ENCODE measurements at places on chromosomes 1 and 21.
A peak's percentile ranks its signal among the peaks of the same experiment; 100 is the strongest.

DNA sequence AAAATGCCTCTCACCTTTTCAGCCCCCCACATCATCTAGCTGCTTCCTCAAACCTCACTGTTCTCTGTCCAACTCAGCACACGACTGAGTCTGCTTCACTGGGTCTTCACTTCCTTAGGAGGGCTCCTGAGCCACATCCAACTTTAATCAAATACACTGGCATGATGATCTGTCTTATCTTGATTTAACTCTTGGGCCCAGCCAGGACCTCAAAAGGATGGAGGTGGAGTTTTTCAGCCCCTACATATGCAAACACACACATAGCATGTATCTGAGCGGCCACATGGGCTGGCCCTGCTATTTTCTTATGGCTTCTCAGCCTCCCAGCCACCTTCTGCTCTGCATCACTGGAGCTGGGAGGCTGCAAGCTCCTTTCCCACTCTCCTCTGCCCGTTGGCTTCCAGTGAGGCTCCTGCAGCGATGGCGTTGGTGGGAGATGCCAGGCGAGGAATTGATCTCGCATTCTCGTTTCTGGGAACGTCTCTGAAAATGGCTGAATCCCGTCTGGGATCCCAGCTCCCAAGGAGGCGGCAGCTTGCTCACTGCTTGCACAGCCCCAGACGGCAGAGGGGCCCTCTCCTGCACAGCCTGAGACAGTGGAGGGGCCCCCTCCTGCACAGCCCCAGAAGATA lies 1.8 kb upstream of the PRXL2B start:
- no peak for DNase-seq

DNA sequence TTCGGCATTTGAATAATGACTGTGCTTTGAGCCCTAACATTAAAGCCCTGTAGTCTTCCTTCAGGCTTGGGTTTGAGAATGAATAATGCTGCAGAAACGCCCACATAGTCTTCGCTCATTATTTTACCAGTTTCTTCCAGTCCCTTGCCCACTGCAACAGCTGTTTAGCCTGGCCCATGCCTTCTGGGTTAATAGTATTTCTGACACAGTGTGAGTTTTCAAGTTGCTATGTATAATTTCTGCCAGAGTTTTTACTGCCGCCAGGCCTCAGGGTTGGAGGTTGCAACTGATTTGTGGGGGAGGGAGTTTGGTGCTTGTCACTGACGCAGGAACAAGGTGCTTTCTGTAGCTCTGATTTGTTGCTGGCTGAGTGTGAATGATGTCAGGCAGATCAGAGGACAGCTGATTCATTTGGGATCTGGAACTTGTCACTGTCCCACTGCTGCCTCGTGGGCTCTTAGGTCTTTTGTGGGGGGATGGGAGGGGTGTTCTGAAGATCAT lies 109.8 kb downstream of the MAST2 start:
- DNase-seq, result no peak

DNA sequence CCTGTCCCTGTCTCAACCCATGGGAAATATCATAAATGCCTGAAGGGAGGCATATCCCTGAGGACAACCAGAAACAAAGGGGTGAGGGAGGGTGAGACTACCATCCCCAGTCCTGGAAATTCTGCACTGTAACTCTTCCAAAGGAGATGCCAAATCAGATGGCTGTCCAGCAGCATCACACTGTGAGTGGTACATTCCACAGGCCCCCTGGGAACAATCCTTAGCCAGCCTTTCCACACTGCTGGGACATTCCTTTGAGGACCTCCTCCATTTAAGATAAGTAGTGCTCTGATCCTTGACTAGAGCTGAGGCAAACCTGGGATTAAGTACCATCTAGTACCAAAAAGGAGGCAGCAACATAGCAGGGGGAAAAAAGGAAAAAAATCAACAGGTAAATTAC lies 10.7 kb downstream of the IVL start:
- no peak for DNase-seq

DNA sequence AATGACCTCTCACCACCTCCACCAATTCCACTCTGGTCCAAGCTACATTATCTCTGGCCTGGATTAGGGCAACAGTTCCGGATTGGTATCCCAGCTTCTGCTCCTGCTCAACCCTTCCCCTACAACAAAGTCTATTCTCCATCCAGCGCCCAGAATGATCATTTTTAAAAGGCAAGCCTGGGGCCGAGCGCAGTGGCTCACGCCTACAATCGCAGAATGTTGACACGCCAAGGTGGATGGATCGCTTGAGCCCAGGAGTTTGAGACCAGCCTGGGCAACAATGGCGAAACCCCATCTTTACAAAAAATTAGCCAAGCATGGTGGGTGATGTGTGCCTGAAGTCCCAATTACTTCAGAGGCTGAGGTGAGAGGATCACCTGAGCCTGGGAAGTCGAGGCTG lies 2.2 kb downstream of the LYST start:
- DNase-seq, result no peak

DNA sequence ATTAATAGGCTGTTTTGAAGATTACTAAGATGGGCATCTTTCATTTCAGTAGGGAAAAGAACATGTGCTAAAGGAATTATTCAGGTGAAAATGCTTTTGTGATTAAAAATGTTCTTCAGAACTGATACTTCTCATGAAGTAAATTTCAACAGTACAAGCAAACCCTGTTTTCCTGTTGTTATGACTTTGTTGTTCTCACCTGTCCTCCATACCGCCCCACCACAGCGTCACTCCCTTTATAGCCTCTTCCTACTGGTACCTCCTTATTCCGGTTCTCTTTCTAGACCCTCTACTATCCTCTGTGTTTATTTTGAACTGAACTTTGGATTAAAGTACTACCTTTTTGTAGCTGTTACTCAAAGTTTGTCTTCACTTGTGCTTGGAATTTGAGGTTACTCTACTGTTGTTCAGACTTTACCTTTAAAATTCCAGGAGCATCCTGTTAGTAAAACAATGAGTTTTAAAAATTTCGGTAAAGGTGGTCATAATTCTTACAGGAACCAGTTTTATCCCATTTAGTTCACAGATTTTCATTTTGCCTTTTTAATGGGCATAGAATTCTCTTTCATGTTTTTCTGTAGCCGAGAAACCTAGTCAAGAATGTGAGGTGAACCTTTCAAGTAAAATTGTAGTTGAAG lies 10.9 kb downstream of the CNST start:
- DNase-seq, result no peak

- DNase-seq, result no peak
Observed at GRCh38 chr1:119330466-119331189, 38.0 kb upstream of the HAO2 start.

DNA sequence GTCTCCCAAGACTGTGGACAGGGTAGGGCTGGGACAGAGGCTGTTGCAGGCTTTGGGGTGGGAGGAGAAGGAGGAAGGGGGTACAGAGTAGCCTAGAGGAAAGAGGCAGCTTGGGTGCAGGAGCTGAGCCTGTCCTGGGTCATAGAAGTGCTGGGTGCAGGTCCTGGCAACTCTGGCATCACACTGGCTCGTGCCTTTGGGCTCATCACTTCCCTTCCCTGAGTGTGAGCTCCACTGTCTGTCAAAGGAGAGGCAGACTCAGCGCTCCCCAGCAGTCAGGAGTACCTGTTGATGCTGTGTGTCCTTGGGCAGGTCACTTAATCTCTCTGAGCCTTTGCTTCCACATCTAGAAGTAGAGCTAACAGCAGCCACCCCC lies 157.1 kb downstream of the PTPRU start:
- DNase-seq, result no peak

DNA sequence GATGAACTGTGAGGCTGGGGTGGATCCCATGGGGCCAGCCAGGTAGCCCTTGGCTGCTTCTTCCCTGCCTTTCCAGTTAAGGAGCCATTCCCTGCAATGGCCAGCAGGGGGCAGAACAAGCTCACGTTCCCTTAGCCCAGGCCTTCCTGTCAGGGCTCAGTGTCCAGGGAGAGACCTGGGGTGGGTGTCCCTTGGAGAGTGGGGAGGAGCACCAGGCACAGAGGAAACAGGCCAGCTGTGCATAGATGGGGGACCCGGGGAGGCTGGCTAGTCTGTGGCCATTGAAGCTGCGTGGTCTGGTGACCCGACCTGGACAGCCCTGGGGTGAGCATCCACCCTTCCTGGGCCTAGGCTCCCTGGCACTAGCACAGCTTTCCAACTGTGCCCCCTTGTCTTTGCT lies 13.2 kb upstream of the EPS8L3 start:
- no peak for DNase-seq

DNA sequence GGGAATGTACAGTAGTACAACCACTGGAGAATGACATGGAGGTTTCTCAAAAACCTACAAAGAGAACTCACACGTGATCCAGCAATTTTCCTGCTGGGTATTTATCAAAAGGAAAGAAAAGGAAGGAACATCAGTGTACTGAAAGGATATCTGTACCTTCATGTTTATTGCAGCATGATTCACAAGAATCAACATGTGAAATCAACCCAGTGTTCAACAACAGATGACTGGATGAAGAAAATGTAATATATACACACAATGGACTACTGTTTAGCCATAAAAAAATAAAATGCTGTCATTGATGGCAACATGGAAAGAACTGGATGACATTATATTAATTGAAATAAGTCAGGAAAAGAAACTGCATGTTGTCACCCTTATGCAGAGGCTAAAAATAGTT lies 19.0 kb upstream of the CYP4A11 start:
- DNase-seq, result no peak

DNA sequence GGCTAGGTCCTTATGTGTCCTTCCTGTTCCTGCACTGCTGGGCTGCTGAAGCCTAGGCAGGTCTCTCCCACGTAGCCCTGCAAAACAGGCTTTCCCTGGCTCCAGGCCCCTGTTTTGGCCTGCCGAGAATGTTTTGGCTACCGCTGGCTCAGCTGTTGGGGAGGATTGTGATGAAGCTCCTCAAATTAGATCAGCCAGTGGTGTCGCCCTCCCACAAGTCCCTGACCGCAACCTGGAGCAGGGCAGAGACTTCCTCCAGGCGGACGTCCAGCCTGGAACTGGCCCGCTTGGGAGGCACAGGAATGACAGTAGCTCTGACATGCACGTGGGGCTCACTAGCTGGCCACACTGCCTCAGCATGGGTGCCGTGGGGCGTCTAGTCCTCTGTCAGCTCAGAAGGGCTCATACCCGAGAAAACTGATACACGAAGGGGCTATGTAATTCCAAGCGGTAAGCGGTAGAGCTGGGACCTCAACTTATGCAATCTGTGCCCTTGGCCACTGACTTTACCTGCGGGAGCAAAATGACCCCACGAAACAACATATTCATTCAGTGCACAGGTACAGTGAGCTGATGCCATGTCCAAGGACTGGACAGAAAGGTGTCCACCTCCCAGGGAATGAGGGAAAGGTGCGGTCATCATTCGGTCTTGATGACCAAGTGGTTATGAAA lies 26.6 kb downstream of the DHRS3 start:
- no peak for DNase-seq

- DNase-seq, result no peak
Observed at GRCh38 chr1:203720242-203720641, 44.7 kb upstream of the LAX1 start.

GRCh38 chr1:226526801-226527595 lies 21.6 kb upstream of the STUM start:
- DNase-seq, result no peak

GRCh38 chr1:18126616-18127015 lies 19.0 kb downstream of the IGSF21 start:
- DNase-seq, result peak; percentile 70

DNA sequence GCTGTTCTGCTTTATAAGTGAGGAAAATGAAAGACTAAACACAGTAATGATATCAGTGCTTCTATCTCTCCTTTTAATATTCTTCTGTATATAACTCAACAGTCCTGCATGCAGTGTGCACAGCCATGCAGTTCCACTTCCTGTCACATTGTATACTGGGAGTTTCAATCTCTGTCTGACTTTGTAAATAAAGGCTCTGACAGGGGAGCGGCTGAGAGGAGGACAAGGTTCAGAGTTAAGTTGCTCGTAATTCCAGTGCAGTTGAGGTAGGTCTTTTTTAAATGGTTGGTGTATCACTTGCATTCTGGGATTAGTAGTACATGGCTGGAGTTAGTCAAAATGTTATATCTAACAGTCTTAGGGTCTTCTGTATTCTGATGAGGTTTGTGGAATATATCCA lies 264.5 kb downstream of the OLFM3 start:
- DNase-seq, result no peak

DNA sequence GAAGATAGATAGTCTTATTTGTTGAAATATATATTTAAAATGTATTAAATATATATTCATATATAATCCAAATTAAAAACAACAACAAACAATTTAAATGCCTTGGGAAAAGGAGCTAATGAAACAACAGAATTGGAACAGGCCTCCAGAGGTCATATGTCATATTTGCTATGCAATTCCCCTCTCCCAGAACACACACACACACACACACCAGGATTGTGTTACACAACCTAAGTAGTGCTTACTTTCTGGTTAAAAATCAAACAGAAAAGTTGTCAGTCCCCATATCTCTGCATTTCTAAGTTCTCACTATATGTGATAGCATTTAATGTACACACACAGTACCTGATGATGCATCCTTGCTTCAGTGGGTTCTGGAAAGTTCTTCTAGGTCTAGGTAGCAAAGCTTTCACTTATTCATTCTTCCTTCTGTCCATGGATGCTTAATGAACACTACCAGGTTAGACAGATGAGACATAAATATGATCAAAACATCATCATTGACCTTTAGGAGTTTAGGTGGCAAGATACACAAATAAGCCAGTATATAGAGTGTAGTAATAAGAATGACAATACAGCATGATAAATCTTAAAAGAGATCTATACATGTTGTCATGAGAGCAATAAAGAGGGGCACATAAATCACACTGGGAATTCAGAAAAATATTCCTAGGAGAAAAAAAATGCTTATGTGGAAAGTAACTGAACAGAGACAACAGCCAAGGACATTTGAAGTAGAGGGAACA lies 662.8 kb downstream of the PTPRC start:
- DNase-seq, result no peak

DNA sequence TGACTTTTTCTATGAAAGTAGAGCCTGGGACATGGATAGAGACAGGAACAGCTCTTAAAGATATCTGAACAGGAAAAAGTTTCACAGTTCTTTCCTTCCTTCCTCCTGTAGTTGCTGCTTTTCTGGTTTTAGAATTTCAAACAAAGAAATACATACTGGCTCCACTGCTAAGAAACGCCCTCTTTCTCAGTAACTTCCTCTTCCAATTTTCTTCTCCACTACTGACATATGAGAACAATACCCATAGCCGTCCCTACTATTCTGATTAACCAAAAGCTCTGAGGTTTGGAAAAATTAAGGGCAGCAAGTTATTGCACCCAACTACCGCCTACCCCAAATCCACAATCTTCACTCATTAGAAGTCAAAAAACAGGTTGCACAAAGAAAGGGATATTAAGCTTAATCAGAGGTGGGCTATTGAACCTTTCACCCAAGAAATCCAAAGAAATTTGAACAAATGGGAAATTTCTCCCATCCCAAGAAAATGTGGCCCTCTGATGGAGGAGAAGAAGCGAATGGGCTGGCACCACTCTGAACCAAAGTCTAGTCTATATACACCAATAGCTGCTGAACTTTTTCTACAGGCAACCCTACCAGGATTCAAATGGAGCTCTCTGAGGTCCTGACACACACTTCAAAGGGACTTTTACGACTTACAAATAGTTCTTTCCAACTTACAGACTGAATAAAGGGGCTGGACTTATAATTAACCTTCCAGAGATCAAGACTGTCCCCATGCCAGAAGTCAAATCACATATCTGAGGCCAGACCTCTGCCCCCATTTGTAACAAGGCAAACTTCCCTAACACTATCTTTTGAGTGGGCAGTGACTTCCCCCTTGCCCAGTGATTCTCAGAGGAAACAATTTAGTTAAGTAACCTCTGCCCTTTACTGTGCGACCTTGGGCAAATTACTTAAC lies 1.7 kb downstream of the WASF2 start:
- DNase-seq, result no peak

- DNase-seq, result no peak
Observed at GRCh38 chr21:15543473-15543872, 186.3 kb upstream of the USP25 start.

Data from NCI-H524 treated with DMSO at 0.1 percent for 48 hours (cell line).